ENCODE measurements at places on chromosomes 2 and 18.

DNA sequence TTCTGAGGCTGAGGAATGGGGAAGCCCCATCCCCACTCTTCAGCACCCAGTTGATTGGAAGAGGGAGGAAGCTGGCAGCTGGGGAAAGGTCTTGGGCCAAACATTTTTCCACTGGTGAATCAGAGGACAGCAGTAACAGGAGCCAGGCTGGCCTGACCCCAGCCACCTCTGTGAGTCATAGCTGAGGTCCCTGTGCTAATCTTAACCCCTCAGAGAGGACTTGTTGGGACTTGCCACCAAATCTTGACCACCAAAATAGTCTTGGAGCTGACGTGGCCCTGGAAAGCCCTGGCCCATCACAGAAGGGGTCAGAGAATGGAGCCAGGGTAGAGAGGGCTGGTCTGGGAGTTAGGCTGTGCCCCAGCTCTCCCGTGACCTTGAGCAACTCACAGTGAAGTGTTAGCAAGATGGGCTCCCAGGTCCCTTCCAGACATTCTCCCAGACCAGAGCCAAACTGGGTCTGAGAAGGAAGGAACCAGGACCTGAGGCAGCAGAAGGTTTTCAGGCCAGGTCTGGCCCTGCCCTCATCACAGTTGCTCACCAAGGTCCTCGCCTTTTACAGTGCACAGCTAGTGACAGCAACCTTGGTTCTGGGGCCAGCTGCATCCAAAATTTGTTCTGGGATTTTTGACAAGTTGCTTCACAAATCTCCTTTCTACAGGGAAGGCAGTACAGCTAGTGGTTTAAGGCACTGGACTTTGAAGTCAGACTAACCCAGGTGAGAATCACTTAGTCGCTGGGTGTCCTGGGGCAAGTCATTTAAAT is 266.6 kb downstream of the CYP26B1 start:
- DNase-seq = no peak

GRCh38 chr18:33755931-33756560 is 178.0 kb downstream of the ASXL3 start:
- no peak for DNase-seq

- DNase-seq = no peak
Observed at GRCh38 chr18:11884396-11885030, 23.6 kb downstream of the MPPE1 start.

GRCh38 chr2:218192902-218193430 is 24.0 kb upstream of the ARPC2 start:
- DNase-seq = no peak

- DNase-seq = no peak
Observed at GRCh38 chr18:12409469-12409868, 1.7 kb downstream of the PRELID3A start.

DNA sequence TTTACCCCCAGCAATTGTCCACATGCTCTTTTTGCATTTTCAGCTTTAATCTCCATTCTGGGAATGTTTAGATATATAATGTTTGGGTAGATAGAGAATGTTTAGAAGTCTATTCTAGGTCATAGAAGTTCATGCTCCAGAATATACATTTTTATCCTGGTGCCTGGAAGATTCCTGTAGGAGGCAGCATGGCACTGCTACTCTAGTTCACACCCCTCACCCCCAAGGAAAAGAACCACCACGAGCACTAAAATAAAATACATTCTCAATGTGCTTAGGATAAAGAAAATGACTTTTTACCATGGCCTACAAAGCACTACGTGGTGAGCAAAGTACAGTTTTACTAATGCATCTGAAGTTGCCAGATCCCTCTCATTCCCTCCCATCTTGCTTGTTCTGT is 53.8 kb downstream of the MYO1B start:
- no peak for DNase-seq

DNA sequence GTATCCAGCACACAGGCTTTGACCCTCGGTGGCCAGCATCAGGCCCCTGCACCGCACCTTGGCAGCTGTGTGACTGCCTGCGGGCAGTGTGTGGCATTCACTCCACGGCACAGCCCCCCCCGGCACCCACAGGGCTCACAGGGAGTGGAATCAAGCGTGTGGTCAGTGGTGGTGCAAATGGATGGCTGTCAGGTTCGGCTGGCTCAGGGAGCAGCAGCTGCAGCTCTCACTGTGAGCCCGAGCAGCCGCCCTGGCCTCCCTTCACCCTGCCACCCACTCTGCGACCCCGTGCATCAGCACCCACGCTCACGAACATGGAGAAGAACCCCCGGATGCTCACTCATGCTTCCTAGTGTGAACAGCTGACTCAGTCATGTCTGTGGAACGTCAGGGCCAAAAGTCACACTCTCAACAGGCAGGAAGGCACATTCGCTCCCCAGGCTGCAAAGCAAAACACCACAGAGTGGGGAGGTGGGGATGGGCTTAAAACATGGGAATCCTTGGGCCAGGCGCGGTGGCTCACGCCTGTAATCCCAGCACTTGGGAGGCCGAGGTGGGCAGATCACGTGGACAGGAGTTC is 41.5 kb upstream of the GPC1 start:
- DNase-seq = no peak

- no peak for DNase-seq
Observed at GRCh38 chr2:44342854-44343253, 18.4 kb downstream of the PREPL start.

DNA sequence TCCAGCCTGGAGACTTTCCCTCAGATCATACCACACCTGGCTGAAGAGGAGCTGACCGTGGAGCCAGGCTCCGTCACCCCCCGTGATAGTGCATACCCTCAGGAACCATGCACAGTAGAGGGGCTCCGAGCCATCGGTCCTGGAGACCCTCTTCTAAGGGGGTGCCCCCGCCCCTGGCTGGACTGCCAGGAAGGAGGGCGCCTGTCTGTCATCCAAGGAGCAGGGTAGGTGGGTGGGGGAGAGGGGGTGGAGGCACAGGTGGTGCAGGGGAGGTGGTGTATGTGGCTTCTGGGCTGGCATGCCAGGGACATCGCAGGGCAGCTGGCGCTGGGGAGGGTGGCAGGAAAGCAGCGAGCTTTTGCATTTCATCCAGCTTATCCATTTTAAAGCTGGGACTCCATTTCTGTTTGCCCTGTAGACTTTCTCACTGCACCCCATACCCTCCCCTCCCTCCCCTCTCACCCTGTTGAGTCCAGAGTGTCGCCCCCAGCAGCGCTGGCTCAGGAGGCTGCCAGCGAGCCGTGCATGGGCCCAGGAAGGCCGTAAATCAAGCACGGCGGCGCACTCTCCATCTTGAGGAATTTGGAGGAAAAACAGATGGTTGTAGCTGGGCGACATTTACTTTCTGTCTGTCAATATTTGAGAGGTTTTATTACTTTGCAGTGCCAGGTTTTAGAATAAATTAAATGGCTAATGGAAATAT is 56.2 kb upstream of the HS6ST1 start:
- DNase-seq = no peak

GRCh38 chr2:26652361-26653041 is 11.3 kb upstream of the CIB4 start:
- no peak for DNase-seq

- no peak for DNase-seq
Observed at GRCh38 chr2:6196449-6196848, 504.3 kb downstream of the SOX11 start.

GRCh38 chr2:45312275-45312674 is 298.8 kb downstream of the SRBD1 start:
- DNase-seq = no peak

- no peak for DNase-seq
Observed at GRCh38 chr2:197538412-197538811, 22.5 kb downstream of the MOB4 start.

GRCh38 chr18:31557446-31557845 is 34.2 kb upstream of the TTR start:
- no peak for DNase-seq

DNA sequence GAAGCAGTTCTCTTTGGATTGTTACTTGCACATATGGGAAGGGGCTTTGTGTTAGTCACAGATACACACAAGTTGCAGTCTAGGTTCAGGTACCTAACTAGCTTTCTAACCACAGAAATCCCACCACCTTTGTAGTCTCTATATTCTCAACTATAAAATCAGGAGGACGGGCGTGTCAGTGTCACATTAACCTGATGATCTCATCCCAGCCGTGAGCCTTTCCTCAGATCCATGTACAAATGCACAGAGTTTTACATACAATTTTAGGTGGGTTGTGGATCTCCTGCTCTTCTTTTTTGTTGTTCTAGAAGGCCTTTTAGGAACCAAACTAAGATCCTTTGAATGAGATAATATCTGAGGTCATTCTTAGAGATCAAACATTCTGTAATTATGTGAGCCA is 94.0 kb downstream of the ZNF532 start:
- no peak for DNase-seq

- DNase-seq = peak; percentile 51
Observed at GRCh38 chr2:230441227-230441897, 25.4 kb downstream of the SP100 start.

DNA sequence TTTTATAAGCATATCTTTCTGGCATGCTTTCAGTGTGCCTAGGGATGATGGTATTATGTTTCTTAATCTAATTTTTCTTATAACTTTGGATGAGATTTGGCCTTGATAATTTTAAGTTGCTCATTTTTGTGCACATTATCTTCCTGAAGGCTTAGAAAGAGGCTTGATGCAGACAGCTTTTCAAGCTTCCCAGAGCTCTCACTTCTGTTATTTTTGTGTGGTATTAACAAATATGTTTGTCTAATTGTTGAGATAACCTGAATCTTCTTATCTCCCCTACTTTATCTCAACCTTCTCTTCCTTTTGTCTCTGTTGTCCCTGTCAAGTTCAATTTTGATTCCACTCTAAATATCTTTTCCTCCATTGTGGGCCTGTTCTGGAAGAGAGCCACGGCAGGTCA is 113.2 kb upstream of the LRRTM1 start:
- no peak for DNase-seq

GRCh38 chr2:232880764-232881351 is 10.8 kb downstream of the SNORC start:
- no peak for DNase-seq

GRCh38 chr2:235191978-235192377 is 240.2 kb downstream of the SH3BP4 start:
- DNase-seq = no peak

DNA sequence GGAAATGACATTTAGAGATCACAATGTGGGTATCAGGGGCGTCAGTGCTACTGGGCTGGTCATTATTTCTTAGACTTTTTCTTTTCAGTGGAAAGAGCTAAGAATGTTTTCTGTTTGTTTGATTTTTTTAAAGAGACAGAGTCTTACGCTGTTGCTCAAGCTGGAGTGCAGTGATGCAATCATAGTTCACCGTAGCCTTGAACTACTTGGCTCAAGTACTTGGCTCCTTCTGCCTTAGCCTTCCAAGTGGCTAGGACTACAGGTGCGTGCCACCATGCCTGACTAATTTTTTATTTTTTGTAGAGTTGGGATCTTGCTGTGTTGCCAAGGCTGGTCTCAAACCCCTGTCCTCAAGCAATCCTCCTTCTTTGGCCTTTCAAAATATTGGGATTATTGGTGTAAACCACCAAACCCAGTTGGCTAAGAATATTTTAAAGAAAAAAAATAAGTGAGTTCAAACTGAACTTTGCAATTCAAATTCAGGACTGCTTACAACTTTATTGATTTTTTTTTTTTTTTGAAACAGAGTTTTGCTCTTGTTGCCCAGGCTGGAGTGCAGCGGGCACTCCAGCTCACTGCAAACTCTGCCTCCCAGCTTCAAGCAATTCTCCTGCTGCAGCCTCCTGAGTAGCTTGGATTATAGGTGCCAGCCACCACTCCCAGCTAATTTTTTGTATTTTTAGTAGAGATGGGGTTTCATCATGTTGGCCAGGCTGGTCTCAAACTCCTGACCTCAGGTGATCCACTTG is 154.2 kb downstream of the MIB1 start:
- no peak for DNase-seq

DNA sequence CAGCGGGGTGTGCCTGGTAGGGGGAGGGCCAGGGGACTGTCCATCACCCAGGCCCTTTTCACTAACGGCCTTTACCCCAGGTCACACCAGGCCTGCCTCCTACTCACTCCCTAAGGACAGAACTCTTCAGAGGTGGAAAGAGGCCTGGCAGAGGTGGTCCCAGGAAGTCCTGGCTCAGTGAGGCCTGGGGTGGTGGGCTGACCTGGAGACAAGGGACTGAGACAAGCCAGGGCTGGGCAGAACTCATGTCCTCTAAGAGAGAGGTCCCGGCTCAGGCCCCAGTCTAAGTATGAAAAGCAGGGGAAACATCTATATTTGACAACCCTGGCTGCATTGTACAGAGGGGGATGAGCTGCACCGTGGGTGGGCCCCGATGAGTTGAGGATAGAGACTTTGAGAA is 65.9 kb upstream of the TEX51 start:
- no peak for DNase-seq

DNA sequence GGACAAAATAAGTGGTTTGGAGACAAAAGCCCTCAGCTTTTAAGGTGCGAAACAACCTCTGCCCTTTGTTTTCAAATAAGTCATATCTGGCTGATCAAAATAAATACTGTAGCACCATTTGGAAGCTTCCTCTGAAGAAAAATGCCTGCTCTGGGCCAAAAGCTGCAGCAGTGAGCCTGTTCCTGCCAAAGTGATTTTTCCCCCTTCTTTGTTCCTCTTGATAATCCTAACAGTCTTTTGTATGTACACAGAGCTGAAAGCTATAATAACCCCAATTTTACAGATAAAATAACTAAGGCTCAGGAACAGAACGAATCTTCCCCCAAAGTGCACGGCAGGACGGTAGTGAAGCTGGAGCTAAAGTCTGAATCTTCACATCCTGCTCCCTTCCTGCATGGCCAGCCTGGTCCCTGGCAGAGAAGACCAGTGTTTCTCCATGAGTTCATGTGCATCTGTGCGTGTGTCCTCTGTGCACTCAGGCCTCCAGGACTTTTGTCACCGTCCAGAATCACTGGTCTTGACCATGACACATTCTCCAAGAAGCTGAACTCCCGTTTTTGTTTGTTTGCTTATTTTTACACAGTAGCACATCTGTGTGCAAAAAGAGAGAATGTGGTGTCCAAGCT is 2114.1 kb upstream of the PIK3C3 start:
- no peak for DNase-seq

DNA sequence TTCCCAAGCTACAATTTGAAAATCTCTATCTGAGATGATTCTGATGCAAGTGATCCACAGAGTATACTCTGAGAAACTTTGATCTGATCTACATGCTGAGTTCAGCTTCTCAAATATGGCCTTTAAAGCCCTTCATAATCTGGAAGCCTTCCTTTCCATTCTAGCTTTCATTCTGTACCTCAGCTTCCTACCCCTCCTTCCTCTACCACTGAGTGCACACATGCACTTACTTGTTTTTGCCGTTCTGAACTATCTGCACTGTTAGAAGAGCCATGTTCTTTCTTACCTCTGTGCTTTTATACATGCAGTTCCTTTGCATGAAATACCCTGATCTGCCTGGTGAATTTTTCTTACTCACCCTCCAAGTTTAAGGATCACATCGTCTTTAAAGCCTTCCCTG is 25.0 kb downstream of the REL start:
- no peak for DNase-seq

GRCh38 chr2:1702186-1702565 is 42.1 kb downstream of the PXDN start:
- no peak for DNase-seq

DNA sequence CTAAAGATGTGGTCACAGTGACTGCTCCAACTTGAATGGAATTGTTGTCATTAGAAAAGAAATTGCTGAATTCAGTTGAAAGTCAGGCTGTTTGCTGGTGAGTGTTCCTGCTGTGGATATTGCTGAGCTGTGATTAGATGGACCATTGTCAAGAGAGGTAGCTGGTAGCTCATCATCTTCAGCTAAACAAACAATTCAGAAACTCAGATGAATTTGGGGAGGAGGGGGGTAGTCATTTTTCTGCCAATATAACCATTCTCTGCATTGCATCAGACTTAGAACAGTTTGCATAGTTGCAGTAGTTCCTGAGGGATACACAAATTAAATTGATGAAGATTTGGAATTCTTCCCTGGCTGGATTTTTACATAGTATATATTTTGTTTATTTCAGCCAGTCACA is 108.3 kb downstream of the MTCL1 start:
- DNase-seq = no peak

GRCh38 chr2:61855318-61855613 is 1.4 kb upstream of the FAM161A start:
- no peak for DNase-seq
